ENCODE measurements at places on chromosomes 2 and 18. TPM values are rescaled to one million over a fixed set of nuclear protein-coding genes. Genes with fewer than 3 reads are reported as not detected.

DNA sequence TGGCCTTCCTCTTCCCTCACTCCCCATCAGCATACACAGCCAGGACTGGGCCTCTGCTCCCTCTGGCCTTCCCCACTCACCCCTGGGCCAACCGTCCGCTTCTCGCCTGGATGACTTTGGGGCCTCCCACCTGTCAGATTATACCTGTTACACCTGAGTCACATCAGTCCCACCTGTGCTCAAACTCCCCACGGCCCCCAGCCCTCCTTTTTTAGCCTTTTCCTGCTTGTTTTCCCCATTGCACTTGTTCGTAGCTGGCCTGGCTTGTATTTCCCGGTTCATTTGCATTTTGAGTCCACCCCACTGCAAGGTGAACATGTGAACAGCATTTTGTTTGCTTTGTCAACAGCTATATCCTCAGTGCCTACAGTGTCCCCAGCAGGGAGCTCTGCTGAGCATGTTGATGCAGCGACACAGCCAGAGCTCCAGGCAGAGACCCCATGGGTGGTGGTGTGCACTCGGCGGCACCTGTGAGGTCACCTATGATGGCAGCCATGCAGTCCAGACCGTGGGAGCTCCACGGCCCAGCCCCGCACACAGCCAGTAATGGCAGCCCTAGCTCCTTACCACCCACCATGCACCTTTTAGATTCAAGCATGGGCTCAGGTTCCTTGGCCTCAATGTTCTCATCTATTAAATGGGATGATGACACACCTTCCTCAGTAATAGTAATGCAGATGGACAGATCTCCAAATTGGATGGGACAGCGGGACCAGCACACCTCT is 276.4 kb upstream of the HS6ST1 start:
- no peak for DNase-seq

DNA sequence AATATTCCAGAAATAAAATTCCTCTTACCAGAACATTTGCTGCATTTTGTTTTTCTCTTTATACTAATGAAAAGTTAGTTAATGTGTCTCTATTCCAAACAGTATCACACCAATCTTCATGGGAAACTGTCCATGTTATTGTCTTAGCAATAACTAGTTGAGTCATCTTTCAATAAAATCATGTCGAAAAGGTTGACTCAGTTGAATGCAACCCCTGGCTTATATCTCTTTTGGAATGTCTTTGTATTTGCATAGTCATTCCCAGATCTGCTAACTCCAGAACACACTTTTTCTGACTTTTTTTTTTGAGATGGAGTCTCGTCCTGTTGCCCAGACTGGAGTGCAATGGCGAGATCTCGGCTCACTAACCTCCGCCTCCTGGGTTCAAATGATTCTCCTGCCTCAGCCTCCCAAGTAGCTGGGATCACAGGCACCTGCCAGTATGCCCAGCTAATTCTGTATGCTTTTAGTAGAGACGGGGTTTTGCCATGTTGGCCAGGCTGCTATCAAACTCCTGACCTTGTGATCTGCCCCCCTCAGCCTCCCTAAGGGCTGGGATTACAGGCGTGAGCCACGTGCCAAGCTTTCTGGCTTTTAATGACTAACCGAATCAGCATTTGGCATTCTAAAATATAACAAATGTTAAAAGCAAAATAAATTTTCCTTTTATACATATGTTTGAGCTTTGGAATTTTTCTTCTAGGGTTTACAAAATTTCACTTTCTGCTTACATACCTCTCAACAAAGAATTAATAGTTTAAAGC is 133.2 kb upstream of the GULP1 start:
- DNase-seq = no peak

DNA sequence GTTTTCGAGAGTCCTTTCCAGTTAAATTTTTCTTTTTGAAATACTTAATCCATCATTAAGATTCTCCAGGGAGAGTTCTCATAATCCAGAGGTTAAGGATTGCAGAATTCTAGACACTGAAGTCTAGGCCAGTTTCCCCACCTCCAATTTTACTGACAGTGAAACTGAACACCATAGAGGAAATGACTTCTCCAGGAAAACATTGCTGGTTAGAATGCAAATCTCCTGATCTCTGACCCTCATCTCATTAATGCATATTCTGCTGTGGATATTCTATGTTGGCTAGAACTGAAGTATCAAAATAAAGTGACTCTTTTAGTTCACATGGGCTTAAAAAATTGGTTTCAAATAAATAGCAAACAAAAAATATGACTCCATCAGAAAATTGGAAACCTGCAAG is 105.8 kb upstream of the UGP2 start:
- no peak for DNase-seq

C2orf78 gene
- total RNA-seq = not detected

DNA sequence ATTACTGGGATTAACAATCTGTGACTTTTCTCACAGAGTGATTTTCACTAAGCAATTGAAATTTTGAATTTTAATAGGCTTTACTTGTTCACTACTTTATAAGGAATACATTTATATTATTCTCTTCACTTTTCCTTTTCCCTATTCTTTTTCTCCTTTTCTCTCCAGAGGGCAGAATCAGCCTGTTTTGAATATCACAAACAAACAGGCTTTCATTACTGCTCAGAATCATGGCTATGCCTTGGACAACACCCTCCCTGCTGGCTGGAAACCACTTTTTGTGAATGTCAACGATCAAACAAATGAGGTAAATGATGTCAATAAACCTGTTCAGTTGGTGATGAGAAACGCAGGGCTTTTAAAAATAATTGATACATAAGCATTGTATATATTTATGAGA is 35.3 kb downstream of the CPS1 start:
- DNase-seq = no peak

Measured in psoas muscle (tissue), 8 donors.